ENCODE measurements at places on chromosomes 1 and 21.

DNA sequence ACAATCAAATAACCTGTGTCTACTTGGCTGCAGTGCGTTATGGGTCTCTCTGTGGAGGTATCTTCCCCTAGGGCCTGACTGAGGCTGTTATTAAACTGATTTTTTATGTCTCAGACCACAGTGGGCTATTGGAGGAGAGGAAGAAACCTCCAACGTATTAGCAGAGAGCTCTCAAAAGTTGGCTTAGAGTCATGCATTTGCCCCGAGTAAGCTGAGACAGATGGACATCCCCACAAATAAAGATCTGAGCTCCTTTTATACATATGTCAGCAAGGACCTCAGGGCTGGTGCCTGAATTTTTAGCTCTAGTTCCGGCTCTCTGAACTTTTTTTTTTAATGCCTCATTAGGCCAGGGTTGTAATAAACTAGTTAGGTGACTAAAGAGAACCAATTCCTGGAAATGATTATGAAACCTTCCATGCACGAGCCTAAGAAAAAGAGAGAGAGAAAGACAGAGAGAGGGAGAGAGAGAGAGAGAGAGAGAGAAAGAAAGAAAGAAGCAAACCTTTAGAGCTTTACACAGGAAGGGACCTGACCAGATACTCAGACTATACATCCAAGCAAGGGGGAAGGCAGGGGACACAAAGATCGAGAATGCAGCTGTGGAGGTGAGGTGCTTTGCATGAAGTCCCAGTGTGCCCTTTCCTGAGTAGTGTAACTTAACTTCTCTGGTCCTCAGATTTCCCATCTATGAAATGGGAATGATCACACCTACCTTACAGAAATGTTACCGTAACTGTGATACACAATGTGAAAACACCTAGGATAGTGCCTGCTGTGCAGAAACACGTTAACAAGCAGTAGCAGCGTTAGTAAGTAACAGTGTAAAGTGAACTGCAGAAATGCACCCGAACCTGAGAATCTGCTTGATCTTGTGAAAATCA is 8.4 kb upstream of the PIGR start:
- no peak for DNase-seq

- DNase-seq = no peak
Observed at GRCh38 chr1:76430531-76430930, 356.0 kb downstream of the ST6GALNAC3 start.

DNA sequence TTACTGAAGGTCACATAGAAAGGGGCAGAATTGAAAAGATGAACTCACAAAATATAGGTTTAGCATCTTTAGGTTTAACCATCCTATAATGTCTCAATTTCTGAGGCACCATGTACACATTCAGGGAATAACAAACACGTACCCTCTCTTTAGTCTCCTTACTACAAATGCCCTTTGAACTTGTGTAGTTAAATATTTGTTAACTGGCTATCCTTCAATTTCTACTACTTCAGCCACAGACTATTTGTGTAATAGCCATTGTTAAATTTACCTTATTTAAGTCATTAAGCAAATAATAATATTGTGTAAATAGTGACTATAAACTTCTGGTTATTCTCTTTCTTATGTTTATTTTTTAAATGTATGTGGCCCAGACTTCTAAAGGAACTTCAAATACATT is 600.5 kb downstream of the KCNT2 start:
- no peak for DNase-seq

- no peak for DNase-seq
Observed at GRCh38 chr1:46254668-46255067, 7.1 kb downstream of the RAD54L start.

- no peak for DNase-seq
Observed at GRCh38 chr1:29855561-29856160, 619.3 kb downstream of the PTPRU start.

- no peak for DNase-seq
Observed at GRCh38 chr1:97042551-97042950, 321.0 kb downstream of the PTBP2 start.

- DNase-seq = no peak
Observed at GRCh38 chr1:246788895-246789338, 64.7 kb downstream of the SCCPDH start.

DNA sequence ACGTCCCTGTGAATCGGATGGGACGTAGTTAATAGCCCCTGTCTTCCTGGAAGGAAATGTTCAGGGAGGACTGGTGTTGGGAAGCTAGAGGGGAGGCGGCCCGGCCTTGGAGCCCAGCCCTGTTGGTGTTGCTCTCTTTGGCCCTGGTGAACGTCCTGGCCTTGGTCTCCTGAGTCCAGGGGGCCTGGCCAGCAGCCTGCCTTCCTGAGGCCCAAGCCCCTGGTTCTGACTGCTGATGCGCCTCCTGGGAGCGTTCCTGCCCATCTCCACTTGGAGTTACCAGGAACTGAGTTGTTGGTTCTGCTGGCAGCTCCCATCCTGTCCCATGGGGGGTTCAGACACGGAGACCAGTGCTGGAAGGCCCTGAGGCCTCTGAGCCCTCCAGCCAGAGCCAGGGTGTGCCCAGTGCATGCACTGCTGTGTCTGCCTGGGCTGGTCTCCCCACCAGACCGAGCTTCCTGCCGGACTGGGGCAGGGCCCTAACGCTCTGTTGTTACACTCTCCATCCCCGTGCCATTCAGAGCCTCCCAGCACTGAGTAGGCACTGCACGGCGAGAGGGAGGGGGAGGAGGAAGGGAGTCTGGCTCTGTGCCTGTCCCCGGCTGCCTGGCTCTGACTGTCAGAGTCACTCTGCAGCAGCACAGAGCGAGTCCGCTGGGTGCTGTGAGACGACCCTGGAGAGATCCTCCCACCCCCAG is 382.5 kb upstream of the VAMP3 start:
- DNase-seq = no peak

DNA sequence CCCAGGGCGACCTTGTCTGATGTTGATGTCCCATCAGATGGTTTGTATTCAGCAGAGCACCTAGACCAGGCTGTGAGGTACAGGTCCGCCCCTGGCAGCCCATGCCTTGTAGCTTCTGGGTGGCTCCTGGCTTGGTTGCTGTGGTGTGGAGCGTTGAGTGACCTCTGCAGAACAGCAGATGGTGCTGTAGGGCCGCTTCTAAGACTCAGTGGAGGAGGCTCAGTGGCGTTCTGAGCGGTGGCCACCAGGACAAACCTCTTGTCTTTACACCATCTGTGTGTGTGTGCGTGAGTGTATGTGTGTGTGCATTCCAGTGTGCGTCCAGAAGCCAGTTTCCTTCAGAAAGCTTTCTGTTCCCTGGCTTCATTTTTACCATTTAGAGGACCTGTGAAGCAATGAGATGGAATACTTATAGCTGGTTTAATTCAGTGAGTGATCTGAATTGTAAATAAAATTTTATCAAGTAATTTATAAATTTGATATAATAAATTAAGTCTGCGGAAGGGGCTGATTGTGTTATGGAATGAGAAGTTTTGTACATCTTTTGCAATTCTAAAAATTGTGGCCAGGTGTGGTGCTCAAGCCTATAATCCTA is 66.1 kb downstream of the ADARB1 start:
- DNase-seq = peak; percentile 64

DNA sequence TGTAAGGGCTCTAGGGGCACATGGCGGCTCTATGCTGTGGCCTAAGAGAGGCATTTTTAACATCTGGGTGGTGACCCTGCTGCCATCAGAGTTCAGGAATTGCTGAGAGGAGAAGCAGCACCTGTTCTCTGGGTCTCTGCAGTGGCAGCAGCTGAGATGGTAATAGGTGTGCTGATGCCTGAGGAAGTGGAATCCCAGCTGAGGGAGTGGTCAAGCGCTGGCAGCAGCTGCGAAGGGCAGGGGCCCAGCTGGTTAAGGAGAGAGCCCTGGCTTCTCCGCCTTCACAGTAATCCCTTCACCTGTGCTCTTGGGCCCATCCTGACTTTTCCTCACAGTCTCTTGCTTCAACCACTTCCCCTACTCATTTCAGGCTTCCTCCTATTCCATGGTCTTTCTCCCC is 39.8 kb downstream of the GJA5 start:
- no peak for DNase-seq

GRCh38 chr1:82445132-82445531 is 644.4 kb downstream of the ADGRL2 start:
- no peak for DNase-seq

DNA sequence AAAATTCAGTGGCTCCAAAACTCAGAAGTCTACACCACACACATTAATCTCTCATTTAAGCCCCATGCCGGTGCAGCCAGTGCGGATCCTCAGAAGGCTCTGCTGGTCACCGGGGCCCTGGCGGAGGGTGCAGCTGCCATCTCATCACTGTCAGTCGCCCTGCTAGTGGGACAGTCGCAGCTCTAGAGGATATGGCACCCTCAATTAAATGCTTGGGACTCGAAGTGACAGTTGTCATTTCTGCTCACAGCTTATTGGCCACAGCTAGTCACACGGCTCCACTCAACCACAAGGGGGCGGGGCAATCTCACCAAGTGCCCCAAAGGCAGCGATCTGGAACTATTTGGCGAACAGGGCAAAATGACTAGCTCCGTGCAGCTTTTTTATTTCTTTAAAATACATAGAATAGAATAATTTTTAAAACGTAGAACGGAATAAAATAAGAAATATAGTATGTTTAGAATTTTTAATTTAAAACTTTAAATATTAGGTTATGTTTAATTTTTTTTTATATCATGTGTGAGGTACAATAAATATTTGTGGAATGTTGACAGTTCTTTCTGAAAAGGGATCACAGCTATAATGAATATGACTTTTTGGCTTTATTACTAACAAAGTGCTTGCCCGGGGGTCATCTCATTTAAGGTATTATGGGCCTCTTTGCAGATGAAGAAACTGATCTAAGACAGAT is 8.0 kb upstream of the MAN1C1 start:
- peak; percentile 96 for DNase-seq

DNA sequence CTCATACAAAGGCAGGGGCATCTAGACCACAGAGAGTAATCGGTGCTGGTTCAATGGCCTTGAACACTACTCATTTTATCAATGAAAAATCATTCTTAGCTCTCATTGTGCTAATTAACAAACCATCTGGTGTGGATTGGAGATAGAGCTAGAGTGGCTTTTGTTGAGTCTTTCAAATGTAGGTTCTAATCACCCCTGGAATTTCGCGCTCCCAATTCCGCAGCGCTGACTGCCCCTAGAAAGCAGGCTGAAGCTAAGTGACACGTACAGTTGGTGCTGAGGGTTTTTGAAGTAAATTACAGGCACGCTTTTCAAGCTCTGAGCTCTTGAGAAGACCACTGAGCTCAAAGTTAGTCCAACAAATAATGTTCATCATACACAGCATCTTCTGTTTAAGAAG is 31.2 kb upstream of the CA6 start:
- no peak for DNase-seq

- no peak for DNase-seq
Observed at GRCh38 chr1:21278208-21278859, 11.9 kb downstream of the ECE1 start.

GRCh38 chr1:77010937-77011336 is 143.7 kb downstream of the ST6GALNAC5 start:
- DNase-seq = no peak

- DNase-seq = no peak
Observed at GRCh38 chr1:243801378-243801777, 48.7 kb downstream of the AKT3 start.

- DNase-seq = no peak
Observed at GRCh38 chr1:39268112-39268581, 63.7 kb downstream of the MACF1 start.

GRCh38 chr1:230074762-230075161 is 7.7 kb downstream of the GALNT2 start:
- DNase-seq = no peak

DNA sequence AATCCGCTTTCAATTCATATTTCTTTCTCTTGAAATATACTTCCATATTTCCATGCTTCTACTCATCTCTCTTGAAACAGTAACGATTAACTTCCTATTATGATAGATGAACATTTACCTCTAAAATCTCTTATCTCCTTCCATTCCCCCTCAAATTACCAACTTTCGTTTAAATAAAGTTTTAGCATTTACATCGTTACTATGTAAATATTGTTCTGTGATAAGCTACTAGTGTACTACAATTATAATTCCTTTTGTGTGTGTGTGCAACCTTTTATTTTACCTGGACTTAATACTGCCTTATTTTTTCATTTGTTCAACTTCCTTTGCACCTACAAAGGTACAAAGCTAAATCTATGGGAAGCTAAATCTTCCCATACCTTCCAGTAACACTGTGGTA is 4.5 kb downstream of the FOXE3 start:
- no peak for DNase-seq

- DNase-seq = no peak
Observed at GRCh38 chr1:59026472-59026948, 242.7 kb upstream of the JUN start.

DNA sequence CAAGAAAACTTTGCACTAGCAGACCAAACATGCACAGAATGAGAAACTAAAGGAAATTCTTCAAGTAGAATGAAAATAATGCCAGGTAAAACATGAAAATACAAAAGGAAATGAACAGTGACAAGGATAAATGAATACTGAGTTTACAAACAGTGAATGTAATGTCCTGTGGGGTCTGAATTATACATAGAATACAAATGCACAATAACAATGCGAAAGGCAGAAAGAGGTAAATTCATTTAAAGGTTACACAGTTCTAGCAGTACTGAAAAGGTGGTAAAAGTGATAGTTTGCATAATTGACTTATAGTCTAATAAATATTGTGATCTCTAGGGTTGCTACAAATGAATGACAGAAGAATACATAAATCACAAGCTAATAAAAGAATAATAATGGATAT is 12.9 kb downstream of the CD55 start:
- DNase-seq = no peak

- no peak for DNase-seq
Observed at GRCh38 chr1:152107984-152108881, 7.0 kb downstream of the TCHH start.

DNA sequence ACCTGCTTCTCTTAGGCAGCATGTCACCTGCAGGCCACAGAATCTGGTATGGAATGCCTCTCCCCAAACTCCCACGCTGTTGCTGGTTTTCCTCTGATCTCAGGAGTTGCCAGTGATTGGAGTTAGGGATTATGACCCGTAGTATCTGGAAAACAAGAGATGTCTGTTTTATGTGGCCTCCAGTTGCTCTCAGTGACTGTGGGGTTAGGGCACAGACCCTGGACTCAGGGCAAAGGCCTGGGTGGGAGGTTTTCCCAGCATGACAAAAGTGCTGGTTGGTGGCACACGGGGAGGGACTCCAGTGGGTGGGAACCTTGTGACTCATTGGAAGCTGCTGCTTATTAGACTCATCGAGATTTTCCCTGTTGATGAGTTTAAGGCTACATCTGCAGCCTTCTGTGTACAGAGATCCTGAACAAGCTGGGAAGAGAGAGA is at the start of gene NR1I3:
Gene NR1I3 (minus strand): TSS at position 165 of the 435 bp plus-strand sequence. CDS start 1,638 bp downstream, outside the sequence.
- DNase-seq = no peak

DNA sequence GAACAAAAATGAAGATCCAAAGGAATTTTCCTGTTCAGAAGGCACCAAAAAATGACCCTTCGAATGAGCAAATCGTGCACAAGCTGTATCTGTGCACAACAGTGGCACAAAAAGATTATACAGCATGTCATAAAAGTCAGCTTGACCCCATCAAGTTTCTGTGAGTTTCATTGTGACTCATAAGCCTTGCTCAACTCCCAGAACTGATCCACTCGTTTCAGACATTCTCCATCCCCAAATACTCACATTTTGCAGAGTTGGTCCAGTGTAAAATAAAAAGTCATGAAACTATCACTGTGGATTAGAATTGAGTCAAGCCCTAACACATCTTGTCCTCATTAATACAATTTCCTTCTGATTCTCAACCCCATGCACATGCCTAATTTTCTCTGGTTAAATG is 174.7 kb upstream of the PKN2 start:
- no peak for DNase-seq

GRCh38 chr1:53592985-53593757 is 134.0 kb downstream of the DMRTB1 start:
- DNase-seq = no peak

Data from CD4-positive, alpha-beta T cell treated with Interleukin-6 for 4 hours (primary cell).